ENCODE measurements at places on chromosomes 16 and 17. TPM values are rescaled to one million over a fixed set of nuclear protein-coding genes. Genes with fewer than 3 reads are reported as not detected.

Gene HOXB5
- total RNA-seq = 0.33 TPM

Gene KREMEN2
- total RNA-seq = not detected

Gene KRTAP4-12
- total RNA-seq = not detected

Gene PPP1R1B
- total RNA-seq = 16.3 TPM

Gene CSH1
- not detected for total RNA-seq

Gene PRSS8
- not detected for total RNA-seq

Gene SLC22A31
- not detected for total RNA-seq

Gene NIP7
- 13.2 TPM for total RNA-seq

Gene PYDC1
- not detected for total RNA-seq

Gene CNTNAP4
- total RNA-seq = not detected

Gene DHRS7C
- total RNA-seq = not detected

Gene CBLN1
- 4.1 TPM for total RNA-seq

Gene DBNDD1
- not detected for total RNA-seq

Gene TBC1D24
- 7.5 TPM for total RNA-seq

Gene NPIPA1
- 77.2 TPM for total RNA-seq

Gene TOX3
- total RNA-seq = 1.1 TPM

Gene WNT9B
- 0.51 TPM for total RNA-seq

Gene PDK2
- 157 TPM for total RNA-seq

Gene COPZ2
- 54.1 TPM for total RNA-seq

Gene CSH2
- total RNA-seq = not detected

Gene TMC7
- total RNA-seq = 2.8 TPM

Gene GRIN2A
- total RNA-seq = 0.17 TPM

Gene DDX52
- total RNA-seq = 21.0 TPM

Gene OR3A2
- total RNA-seq = 1.7 TPM

Gene MSLN
- not detected for total RNA-seq

Gene SCARF1
- 5.4 TPM for total RNA-seq

Gene CIITA
- 2.8 TPM for total RNA-seq

Gene DLX4
- not detected for total RNA-seq

Gene ITGA2B
- total RNA-seq = not detected

Gene SCIMP
- 1.7 TPM for total RNA-seq
